ENCODE measurements at places on chromosomes 7 and 10.

DNA sequence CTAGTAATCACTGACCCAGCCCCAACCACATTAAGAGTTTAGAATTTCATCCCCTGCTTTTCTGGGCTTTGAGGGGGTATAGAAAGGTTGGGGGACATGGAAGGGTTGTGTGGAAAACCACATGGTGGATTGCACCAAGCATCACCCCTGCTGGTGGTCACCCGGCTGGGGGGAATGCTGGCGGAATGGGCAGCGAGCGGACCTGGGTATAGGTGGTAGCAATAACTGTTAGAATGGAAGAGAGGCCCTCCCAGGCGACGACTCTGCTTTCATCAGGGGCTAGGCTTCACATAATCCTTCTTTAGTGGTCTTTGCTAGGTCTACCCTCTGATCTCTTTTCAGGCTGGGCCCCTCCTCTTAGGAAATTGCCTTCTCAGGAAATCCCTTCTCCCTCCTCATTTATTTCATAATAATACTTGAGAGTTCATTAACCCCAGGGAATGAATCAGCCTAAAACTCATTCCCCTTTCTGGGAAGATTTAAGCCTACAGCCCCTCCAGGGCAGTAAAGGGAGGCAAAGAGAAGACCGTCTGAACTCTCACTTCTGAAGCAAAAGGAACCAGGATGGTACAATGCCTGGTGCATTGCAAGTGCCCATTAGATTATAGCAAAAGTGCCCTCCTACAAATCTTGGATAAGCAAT, 90.7 kb upstream of the LEP start:
- no peak for DNase-seq

- no peak for DNase-seq
These were observed 4.0 kb downstream of the CLRN3 start for GRCh38 chr10:127888521-127889312.

DNA sequence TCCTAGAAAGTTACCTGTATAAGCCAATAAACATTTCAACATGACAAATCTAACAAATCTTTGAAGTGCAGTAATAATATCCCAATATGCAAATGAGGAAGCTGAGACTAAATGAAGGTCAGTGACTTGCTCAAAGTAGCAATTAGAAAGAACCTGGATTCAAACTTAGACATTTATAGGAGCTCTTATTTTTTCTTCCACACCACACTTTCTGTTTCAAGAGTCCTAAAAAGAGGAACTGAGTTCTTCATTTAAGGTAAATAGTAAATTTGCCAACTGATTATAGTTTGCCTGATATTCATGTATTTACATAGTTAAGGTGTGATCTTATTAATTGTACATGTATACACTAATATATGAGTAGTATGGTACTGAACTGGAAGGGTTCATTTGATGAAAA, 44.0 kb downstream of the KLHDC10 start:
- no peak for DNase-seq

- DNase-seq, result no peak
These were observed 20.6 kb downstream of the FAM200A start for GRCh38 chr7:99531354-99531765.

GRCh38 chr10:31623466-31623865, 304.4 kb downstream of the ZEB1 start:
- no peak for DNase-seq
